Effector memory CD8-positive, alpha-beta T cell (primary cell): ENCODE measurements at places on chromosomes 4 and X.

- no peak for DNase-seq
These were observed 58.3 kb upstream of the CD99 start for GRCh38 chrX:2632533-2633504.

- DNase-seq, result peak; percentile 6
These were observed 408 bp downstream of the TMEM33 start for GRCh38 chr4:41935652-41936021.

DNA sequence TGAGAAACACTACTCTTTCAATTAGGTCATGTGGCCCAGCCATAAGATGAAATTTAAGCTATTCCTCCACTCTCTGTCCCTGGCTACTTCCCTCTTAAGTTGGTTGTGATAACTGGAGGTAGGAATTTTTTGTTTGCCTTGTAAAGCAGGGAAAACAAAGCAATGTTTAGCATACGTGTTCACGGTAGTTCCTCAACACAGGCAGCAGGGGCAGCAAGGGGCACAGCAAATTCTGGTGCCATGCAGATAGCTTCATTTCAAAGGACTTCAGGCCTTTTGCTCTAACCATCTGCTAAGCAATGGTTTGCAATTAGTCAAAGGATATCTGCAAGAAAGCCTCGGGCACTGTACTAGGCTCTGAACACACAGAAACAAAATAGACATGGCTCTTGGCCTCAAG is 330.2 kb downstream of the ZIC3 start:
- no peak for DNase-seq

GRCh38 chr4:171441300-171441941 is 371.8 kb upstream of the GALNTL6 start:
- no peak for DNase-seq

DNA sequence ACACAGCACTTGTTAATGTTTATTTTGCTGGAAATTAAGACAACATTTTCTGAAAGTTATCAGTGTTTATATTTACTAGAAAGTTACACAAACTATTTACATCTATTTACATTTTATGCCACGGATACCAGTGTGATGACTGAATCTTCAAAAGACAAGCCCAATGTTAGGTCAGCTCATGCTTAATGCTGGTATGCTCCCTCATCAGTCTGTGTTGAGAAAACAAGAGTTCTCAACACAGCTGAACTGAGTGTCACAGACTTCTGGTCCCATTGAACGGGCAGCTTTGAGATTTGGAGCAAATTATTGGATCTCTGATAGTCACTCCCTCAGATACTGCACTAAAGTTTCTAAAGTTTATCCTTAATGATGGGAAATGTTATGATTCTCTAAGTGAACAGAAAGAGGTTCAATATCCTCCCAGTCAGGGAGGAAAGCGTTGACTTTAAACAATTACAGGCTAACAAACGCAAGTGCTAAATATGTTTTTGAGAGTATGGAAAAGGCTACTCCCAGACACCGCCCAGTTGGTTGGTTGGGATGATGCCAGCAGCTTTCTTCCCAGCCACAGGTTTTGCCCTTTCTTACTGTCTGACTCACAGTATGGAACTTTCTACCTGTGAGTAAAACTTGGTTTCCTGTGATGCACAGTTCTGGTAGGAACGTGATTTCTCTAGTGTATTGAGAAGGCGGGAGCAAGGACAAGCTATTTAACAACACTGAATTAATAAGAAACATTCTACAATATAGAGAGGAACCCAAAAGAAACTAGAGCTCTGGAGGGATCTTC is 1293.6 kb upstream of the TENM3 start:
- no peak for DNase-seq

DNA sequence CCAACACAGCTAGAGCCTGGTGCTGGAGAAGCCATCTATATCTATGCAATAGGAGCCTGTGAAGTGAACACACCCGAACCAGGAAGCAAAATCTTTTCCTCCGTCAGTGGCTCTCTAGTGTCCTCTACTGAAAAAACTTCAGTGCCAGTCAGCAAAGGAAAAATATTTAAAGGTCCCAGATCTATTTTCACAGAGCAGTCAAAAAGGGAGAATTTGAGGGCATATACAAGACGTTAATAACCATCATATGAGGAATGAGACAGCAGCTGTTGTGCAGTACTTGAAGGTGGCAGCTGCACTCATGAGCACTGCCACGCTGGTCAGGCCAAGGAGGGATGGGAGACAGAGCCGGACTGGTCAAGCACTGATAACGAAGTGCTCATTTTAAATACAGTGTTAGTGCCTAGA is 14.4 kb downstream of the MCUB start:
- no peak for DNase-seq

DNA sequence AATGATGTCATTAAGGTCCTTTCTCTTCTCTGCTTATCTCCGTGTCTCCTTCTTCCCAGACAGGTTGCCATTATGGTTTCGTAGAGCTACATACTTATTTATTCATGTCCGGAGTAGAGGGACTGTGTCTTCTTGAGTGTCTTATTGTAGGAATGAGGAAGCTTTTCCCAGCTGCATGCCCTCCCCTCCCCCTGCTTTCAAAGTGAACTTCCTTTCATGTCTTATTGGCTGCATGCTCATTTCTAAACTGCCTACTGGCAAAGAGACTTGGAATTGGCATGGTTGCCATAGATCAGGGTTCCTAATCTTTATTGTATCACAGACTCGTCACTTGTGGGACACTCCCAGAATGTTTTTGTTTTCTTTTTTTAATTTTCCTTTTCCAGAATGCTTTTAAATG is 15.4 kb downstream of the VAMP7 start:
- no peak for DNase-seq

DNA sequence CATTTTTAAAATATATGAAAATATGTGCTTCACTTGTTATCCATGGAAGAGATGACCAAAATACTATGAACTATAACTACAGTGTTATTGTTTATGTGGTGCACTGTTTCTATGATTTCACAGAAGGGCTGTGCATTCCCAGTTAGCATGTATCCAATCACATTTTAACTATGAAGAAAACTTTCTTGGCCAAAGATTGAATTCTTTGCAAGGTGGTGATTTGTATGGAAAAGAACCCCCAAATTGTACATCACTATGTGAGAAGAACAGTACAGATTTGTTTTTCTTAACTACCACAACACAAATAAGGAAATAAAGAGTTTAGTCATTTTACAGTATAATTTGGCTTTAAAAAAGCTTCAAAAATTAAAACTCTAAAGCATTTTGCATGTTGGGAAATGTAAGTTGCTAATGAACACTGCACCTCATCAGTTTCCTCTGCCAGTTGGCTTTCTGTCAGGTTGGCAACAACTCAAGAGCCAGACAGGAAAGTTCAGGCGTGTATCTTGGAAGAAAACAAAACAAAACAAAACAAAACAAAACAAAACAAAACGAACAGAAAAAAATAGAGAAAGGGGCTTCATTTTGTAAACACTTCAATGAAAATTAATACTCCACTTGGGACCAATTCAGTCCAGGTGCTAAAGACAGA is 237.0 kb downstream of the SCFD2 start:
- DNase-seq, result no peak

DNA sequence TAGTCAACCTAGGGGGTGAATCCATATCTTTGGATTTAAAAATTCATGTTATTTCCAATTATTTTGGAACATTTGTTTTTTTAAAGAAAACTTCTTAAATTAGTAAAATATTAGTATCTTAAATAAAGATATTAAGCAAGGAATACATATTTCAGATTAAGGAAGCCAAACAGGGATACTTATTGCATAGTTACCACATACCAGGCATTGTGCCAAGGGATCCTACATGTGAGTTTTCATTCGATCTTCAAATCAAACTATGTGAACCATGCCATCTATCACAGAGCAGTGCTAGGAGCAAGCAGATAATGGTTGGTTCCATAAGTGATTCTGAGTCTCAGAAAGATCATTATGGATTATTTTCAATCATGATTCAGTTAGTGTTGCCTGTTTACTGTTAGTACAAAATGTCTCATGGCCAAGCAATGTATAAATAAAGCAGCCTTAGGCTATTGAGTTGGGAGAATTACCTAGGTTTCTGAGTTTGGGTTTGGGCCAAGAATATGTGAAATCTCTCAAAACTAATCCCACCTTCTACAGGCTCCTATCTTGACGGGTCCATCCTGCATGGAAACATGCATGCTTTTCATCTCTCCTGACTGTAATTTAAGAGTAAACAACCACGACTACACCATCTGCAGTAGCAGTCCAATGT is 176.7 kb downstream of the NPFFR2 start:
- no peak for DNase-seq

GRCh38 chr4:68576272-68577125 is at the start of gene UGT2B17:
Gene UGT2B17 (minus strand): TSS chr4:68576322. CDS start chr4:68568484, 7,838 bp downstream.
- no peak for DNase-seq

- DNase-seq, result no peak
These were observed 38.7 kb downstream of the CNKSR2 start for GRCh38 chrX:21412883-21413282.

DNA sequence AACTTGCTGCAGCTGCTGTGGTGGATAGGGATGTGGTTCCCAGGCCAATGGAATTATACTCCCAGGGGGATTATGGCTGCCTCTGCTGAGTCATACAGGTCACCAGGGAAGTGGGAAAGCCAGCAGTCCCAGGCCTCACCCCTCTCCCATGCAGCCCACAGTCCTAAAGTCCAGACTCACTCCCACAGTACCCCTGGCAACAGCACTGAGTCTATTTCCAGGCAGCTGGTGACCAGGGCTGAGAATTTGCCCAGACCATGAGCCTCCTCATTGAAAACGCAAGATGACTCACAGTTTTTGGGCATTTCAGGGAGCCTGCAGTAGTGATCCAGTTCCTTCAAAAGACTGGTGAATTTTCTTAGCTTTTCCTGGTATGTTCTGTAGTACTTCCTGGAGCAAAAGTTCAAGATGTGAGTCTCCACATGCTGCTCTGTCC is 137.6 kb downstream of the NPNT start:
- DNase-seq, result no peak

DNA sequence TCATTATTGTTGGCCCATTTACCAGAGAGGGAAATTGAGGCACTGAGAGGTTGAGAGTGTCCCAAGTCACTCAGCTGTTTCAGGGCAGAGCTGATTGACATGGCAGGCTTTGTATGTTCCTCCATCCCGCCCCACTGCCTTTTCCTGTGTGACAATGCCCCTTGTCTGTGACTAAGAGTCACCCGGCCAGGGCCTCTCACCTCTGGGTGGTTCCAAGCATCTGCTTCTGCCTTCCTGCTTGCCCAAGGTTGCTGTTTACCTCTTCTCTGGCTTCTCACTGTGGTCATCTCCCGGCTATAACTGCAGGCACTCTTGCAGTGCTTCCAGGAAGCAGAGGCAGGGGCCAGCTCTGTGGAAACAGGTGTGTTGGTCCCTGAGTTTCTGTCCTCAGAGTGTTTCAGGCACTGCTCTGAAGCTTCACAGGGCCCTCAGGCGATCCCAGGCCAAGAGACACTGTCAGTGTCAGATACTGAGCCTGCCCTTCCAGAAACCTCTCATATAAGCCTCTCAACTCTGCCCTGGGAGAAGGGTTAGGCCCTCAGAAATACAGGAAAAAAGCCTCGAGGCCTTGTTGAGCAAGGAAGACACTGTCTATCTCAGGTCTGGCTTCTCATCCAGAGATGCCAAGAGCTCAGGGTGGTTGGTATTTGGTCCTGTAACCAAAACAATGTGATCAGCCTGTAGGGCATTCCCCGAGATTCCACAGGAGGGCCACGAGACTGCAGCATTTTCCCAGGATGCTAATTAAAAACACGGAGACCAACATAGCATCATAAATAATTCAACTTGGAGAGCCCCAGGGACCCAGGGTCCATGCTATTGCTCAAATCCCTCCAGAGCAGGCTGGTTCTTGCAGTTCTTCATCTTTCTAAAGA is 42.0 kb upstream of the PROM1 start:
- no peak for DNase-seq
